Stimulated activated CD4-positive, alpha-beta T cell treated with anti-CD3 and anti-CD28 coated beads, Interleukin-12 subunit alpha, Interleukin-12 subunit beta, amount 100 ng/mL, for 24 hours (primary cell): ENCODE measurements at places on chromosomes 6 and 20.

- no peak for DNase-seq
These were observed 77.3 kb downstream of the CDH26 start for GRCh38 chr20:60035486-60035885.

- DNase-seq: no peak
These were observed 87.3 kb downstream of the PTPRT start for GRCh38 chr20:43102394-43102793.

GRCh38 chr6:43302126-43302525 lies 4.1 kb downstream of the SLC22A7 start:
- no peak for DNase-seq

- DNase-seq: no peak
These were observed 59.0 kb downstream of the QRSL1 start for GRCh38 chr6:106688177-106688951.

DNA sequence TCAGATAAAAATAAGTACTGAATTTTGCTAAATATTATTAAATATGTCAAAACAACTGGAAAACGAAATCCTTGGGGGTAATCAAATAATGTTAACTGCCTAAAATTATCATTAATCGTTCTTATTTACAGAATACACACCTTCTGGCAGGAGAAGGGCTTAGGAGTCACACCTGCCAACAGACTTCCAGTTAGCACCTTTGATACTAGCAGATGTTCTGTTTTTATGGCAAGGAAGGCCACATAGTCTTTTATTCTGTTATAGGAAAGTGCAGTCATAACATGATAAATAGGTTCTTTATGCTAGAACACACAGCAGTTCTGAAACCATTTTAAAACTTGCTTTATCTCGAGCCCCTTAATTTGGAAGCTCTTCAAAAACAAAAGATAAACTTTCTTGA lies 464.1 kb downstream of the UTRN start:
- no peak for DNase-seq

- DNase-seq: no peak
These were observed 5.1 kb downstream of the COX4I2 start for GRCh38 chr20:31642837-31643236.
